Midbrain (tissue), 1 donor: ENCODE measurements at places on chromosomes 16 and 17.
A peak's percentile ranks its signal among the peaks of the same experiment; 100 is the strongest.

GRCh38 chr16:85112364-85112763 lies at the start of gene CIBAR2:
CIBAR2 (minus strand) TSS chr16:85112472; CDS start chr16:85112352, 120 bp downstream.
- no peak for DNase-seq

DNA sequence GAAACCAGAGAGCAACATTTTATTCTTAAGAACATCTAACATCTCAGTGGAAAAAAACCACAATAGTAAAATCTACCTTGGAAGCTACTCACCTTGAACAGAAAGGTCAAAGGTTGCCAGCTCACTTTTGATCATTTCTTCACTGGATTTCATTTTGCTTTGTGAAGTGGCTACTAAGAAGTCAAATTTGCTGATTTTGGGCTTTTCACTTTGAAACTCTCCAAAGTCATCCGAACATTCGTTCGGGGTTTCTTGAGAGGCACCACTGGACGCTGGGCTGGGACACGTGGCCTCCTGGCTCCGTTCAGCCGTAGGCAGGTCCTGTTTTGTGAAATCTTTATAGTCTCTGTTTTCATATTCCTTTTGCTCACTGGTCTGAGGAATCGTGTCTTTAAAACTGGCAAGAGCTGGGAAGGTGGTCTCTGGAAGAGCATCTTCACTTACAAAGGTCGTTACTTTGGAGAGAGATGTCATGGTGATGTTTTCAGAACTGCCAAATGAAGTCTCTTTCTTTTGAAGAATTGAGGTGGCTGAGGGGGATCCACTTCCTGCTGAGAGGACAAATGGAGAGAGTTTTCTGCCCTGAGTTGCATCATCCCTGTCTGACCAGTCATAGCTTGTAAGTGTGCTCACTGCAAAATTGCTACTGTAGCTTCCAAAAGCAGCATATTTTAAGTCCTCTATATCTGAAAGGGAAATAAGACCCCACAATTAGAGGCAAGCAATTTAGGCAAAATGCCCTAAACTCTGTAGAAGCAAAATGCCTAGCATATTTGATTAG lies 52.4 kb downstream of the DUSP14 start:
- DNase-seq = no peak

DNA sequence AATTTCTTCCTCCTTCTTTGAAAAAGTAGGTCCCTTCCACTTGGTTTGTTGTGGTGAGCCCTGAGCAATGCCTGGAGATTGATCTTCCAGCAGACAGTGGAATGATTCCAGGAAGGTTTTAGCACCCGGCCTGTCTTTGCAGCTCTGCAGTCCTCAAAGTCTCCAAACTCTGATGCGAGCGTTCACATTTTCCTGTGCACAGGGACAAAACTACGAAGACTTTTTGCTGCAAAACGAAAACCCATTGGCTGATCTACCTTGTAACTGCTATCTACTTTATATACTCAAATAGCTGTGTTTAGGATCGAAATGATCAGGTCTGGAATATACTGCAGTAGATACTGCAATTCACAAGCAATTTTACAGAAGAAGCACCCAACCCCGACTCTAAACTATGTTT lies 21.7 kb downstream of the G6PC1 start:
- DNase-seq = no peak

DNA sequence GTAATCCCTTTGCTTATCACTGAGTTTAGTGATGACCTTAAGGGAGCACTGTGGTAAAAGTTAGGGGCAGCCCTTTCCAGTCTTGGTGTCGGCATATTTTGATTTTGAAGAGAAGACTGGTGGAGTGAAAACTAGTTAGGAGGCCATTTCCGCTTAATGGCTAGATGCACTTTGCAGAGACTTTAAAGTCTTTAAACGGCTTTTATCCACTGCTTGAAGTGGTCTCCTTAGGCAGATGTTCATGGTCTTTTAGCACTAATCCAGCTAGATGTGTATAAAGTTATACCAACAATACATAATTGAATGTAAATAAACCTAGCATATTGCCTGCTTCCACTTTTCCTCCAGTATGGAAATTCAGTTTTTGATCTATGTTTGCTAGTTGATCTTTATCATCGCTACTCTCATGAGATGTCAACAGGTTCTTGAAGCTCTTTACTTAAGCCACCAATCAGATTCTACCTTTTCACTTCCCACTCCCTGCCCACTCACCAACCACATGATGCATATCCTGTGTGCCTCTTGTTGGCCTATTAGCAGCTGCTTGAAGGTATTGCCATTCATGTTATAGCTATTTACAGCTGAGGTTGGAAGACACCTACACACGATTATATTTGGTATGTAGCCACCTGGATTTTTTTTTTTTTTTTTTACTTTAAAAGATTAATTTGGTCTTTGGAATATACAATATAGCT lies 132.0 kb downstream of the NLK start:
- no peak for DNase-seq

DNA sequence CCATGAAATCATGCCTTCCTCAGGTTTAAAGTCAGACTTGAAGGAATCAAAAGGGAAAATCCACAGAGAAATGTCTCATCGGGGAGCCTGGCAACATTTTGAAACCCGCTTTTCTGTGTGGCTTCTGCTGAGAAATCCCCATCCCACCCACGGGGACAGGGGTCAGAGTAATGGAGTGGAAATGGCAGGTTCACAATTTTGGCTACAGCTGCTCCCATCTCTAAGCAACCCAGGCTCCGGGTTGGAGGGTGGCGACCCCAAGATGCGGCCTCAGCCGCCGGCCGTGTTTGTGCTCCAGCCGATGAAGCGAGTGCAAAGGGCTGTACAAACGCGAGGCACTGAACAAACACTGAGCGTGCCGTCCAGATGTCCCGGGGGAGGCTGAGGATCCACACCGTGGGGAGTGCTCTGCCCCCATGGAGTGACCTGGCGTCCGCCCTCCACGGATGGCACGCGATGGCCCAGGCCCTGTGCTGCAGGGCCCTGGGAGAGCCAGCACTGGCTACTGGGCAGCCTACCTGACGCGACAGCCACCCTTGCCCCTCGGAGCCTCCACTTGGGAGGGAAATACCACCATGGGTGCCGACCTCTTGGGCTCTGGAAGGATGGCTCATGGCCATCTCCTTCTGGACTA lies 22.2 kb downstream of the SLC43A2 start:
- DNase-seq = no peak

DNA sequence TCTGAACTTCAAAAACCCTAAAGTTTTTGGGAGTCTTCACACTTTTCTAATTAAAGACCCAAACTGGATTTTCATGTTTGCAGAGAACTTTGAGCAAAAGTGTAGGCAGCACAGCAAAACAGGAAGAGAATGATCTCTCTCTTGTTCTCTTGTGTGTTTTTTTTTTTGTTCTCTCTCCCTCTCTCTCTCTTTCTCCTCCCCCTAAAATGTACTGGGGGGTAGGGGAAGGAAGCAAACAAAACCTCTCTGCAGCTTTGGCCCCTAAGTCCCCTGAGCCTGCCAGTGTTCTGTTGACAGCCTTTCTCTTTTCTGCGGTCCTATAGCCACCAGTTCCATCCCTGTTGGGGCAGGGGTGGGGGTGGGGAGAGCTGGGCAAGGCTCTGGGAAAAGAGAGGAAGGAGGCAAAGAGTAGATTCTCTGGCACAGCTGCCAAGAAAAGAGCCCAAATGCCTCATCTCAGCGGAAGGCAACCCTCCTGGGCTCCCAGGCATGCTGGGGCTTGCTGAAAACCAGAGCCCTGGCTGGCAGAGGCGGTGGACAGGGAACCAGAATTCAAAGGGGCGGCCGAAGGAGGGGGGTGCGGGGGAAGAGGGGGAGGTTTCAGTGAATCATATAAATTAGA lies 295.3 kb downstream of the SOX9 start:
- peak; percentile 44 for DNase-seq

DNA sequence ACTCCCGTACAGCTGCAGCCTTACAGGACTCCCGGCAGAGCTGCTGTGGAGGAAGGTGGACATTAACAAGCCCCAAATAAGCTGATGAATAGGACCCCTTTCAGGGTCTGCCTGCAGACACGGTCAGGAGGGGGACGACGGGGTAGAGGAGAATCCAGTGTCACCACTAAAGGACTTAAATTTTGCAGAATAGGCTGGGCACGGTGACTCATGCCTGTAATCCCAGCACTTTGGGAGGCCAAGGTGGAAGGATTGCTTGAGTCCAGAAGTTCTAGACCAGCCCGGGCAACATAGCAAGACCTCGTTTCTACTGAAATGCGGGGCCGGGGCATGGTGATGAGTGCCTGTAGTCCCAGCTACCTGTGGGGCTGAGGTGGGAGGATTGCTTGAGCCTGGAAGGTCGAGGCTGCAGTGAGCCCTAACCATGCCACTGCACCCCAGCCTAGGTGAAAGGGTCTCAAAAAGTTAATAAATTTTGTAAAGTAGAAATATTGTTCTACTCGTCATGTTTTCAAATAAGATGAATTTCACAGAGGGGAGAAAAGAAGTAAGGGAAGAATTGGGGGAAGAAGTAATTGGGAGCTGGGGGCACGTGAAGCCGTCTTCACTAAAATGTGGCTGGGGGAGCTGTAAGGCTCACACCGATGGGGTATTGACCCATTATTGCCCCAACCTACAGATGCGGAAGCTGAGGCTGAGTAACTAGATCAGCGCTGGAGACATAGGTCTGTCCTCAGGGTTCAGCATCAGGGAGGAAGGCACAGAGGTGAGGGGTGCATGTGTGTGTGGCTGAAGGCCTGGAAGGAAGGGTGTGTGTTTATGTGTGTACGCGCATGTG lies 4.7 kb downstream of the LITAFD start:
- DNase-seq = no peak

GRCh38 chr16:16073891-16074881 lies 124.8 kb downstream of the ABCC1 start:
- no peak for DNase-seq

DNA sequence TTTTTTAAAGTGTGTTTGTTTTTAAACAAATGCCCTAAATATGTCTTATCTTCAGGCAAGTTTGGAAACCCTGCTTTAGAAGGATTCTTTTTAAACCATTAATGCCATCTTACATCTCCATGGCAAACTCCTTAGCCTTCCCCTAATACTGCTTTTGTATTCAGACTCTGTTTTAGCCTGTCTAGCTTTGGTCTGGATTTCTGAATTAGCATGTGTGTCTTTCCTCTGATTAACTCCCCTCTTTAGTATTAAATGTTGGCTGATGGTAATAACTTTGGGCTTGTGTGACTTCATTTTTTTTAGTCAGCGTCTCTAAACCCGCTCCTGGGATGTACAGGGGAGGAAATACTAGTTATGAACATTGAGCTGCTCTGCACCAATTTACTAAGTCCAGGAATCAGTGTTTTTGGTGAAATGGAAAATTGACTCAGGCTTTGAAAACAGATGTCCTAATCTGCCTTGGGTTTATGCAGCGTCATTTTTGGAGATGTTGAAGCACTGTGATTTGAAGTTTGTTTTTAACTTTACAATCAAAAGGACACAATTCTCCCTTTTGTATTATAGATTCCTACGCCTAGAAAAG lies 22.2 kb downstream of the WIPF2 start:
- DNase-seq = no peak

DNA sequence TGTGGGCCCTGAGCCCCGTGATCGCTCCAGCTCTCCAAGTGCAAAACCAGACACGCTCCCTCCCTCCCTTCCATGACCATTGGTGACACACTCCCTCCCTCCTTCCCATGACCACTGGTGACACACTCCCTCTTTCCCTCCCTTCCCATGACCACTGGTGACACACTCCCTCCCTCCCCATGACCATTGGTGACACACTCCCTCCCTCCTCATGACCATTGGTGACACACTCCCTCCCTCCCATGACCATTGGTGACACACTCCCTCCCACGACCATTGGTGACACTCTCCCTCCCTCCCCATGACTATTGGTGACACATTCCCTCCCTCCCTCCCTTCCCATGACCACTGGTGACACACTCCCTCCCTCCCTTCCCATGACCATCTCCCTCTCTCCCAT lies 56.3 kb downstream of the LMF1 start:
- DNase-seq = no peak

- no peak for DNase-seq
Observed at GRCh38 chr17:78583091-78583490, 5.9 kb upstream of the DNAH17 start.

- no peak for DNase-seq
Observed at GRCh38 chr17:67156269-67157199, 88.5 kb downstream of the HELZ start.
